Left ventricle myocardium inferior (tissue), 1 donor: ENCODE measurements at places on chromosomes 1 and 21. TPM values are rescaled to one million over a fixed set of nuclear protein-coding genes. Genes with fewer than 3 reads are reported as not detected.

GRCh38 chr1:55636696-55637095 lies 421.5 kb upstream of the USP24 start:
- DNase-seq = no peak

DNA sequence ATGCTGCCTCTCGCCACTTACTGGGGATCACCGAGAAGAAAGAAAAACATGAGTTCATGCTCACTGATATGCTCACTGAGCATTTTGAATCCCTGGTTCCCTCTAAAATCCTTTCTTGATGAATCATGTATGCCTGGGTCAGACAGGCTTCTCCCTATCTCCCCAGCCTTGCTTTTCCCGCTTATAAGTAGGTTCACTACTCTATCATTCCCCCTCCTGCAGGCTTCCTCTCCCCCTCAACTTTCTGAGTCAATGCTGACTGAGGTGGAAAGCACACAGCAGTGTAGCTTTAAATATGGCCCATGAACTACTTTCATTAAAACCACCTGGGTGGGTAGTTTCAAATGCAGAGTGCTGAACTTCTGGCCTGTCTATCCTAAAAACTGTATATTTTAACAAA lies 41.7 kb downstream of the FMO4 start:
- no peak for DNase-seq

DNA sequence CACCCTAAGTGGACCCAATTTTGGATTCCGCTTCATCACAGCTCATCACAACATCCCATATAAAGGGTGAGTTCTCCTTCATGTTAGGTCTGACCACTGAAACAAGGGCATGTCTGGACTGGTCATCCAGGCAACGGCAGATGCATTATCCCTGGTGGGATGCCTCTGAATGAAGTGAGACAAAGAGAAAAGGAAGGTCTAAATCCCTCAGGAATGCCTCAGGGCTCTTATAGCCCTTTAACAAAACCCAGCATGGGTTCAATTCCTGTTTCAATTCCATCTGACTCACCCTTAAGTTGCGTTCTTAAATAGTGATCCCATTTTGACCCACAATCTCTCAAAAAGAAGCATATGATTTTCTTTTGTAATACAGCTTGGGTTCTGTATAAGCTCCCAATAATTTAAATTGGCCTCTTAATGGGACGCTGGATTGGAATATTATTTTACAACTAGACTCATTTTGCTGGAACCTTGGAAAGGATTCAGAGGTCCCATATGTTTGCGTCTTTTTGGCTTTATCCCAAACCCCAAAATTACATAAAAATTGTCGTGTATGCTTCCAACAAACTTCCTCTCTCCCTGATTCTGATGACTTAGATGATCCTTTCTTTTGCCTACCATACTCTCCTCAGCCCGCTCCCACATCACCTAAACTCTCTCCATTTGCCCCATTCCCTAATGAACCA lies 287.4 kb upstream of the ZP4 start:
- DNase-seq = no peak

DNA sequence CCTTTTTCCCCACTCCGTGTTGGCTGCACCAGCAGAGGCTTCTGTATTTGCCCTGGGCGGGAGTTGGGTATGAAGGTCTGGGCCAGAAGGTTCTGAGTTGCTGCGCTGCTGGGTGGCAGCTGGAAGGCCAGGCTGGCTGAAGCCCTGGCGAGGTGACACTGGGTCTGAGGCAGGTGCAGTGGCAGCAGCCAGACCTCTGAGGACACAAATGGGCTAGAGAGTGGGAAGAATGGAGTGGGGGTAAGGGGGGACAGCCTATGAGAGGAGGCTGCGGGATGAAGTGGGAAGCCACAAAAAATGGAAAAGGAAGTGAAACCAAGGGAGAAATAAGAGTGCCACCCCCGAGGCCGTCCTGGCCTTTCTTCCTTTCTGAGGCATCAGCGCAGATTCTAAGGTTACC lies 53.2 kb downstream of the STX6 start:
- DNase-seq = no peak

The ACKR1 gene
- 10.9 TPM for total RNA-seq

The ETNK2 gene
- total RNA-seq = 4.4 TPM

The FBLIM1 gene
- total RNA-seq = 89.1 TPM

GRCh38 chr1:226308166-226308722 lies 720 bp downstream of the LIN9 start:
- peak; percentile 40 for DNase-seq

DNA sequence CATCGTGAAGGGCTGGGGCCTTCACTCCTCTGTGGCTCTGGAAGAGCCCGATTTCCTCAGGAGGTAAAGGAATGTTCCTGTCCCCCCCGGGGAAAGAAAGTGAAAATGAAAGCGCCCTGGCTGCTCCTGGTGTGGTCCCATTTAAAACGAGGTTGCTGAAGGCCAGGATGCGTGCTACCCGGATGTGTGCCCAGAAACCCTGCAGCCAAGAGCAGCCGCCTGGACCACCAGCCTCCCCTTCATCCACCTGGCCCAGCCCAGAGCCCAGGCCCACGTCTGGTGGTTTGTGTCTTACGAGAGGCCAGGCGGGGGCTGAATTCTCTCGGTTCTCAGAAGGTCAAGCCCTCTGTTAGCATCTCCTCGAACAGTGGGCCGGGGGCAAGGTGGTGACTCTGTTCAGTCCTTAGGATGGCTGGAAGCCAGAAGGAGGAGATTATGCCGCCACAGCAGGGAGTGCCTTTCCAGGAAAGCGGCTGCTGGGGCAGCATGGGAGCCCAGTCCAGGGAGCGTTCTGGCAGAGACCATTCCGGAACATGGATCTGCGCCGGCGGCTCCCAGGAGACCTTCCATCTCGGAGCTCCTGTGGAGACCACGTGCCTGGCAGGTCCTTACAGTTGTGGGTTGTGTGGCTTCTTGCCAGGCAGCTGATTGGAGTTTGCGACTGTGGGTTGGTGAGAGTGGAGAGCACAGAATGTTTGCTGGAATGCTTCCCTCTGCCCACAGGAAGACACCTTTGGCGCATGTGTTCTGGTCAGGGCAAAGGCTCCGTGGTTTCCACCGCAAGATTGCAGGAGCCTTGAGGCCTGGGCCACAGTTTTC lies 1.4 kb downstream of the GUK1 start:
- DNase-seq = peak; percentile 78

DNA sequence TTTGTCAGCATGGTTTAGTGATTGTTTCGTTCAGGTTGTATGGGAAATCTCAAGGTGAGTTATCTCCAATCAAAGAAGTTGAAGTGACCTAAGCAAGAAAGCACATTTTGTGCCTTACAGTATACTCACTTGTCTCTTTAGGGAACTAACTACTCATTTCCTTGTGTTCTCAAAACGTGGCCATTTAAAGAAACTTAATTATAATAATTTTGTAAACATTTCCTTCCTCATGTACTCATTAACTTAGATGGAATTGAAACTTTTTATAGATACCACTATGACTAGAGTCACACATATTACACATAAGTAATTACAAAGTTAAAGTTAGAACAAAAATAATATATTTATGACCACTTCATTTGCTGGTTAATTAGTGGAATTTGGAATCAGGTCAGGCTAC lies 552.6 kb downstream of the MRPL39 start:
- no peak for DNase-seq
